ENCODE measurements at places on chromosomes 5 and 9.

GRCh38 chr5:43590700-43591099, 12.3 kb upstream of the NNT start:
- DNase-seq: no peak

- DNase-seq: no peak
Measured at GRCh38 chr9:35500130-35500748, 10.3 kb downstream of the RUSC2 start.

DNA sequence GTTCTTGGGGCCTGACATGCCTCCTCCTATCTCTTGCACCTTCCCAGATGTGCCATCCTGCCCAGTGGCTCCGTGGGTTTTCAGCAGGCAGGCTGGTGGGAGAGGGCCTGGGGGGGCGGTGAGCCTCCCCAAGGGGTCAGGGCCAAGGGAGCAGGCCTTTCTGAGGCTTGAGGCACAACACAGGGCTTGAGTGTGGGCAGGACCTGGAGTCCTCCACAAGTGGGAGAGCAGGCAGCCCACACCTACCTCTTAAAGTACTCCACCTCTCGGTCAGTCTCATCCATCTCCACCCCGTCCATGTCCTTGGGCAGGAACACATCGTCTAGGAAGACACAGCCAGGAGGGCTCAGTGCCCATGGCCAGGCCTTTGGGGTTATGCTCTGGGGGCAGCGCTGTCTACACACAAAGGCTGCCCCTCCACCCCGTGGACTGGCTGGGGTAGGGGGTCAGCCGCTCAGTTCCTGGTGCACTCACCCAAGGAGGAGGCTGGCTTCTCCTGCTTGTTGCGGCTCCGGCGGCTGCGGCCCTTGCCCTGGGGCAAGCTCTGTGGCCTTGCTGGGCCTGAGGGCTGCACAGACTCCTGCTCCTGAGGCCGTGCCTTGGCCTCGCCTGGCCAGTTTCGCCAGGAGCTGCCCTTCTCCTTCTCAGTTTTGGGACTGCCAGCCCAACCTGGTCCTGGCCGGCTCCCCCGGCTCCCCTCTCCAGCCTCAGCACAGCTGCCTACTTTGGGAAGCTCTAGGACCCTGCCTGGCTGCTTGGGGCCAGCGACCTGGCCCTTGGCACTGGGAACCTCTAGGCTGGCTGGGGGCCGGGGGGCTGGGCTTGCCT, 7.2 kb upstream of the DDX41 start:
- DNase-seq: no peak

DNA sequence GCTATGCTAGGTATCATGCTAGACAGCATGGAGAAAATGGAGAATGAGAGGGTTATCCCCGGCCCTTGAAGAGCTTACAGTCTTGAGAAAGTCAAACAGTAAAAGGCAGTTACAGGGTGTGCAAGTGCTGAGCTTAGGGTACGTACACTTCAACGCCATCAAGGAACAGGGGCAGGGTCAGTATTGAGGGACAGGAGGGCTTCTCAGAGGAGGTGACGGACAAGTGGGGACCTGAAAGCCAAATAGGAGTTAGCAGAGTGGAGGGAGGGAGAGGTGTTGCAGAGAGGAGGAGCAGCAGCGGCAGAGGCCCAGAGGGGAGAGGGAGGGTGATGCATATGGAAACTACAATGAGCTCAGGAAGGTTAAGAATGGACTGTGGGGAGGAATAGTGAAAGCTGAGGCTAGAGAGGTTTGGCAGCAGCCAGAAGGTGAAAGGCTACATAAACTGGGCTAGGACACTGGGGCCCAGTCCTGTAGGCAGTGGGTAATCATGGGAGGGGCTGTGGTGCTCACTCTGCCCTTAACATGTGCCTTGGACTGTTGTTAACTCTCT, 88.0 kb downstream of the NRG2 start:
- DNase-seq: no peak

DNA sequence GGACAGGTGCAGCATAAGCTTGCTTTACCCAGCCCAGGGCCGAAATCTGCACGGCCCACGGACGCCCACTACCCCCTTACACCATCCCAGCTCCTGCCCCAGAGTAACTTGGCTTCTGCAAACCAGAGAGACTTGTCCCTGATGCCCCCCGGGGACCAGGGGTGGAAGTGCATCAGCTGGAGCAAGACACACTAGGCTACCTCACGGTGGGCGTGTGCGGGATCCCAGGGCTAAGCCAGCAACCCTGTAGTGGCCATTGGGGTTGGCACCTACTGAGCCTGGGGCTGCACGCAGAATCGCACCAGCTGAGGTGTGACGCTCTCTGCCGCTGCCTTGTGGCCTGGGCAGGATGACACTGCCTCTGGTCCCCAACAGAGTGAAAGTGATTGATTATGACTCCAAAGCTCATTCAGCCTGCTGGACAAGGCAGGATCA, 6.1 kb upstream of the ZNF79 start:
- no peak for DNase-seq

GRCh38 chr5:100464418-100464817, 70.8 kb upstream of the FAM174A start:
- DNase-seq: no peak

GRCh38 chr5:81778642-81779041, 27.7 kb upstream of the SSBP2 start:
- DNase-seq: no peak

DNA sequence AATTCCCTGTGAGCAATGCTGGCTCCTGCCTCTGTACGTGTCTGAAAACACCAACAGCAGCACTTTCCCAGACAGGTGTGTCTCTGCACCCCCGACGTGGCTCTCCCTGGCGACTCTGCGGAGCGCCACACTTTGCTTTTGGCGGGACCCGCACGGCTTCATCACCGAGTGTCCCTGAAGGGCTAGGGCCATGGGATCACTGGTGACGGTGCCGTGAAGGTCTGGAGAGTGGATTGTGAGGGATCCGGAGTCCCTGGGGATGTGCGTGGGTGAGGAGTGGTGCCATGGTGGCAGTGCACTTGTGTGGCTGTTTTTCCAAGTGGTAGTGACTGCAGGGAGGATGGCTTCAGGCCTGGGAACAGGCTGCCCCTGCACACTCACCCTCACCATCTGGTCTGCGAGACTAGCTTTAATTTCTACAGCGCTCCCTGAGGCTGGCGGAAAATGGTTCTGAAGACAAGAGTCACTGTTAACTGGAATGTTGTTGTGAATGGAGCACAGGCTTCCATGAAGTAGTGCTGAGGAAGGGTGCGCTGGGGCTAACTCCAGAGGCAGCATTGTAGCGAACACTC, 3.2 kb downstream of the NKD2 start:
- DNase-seq: no peak

DNA sequence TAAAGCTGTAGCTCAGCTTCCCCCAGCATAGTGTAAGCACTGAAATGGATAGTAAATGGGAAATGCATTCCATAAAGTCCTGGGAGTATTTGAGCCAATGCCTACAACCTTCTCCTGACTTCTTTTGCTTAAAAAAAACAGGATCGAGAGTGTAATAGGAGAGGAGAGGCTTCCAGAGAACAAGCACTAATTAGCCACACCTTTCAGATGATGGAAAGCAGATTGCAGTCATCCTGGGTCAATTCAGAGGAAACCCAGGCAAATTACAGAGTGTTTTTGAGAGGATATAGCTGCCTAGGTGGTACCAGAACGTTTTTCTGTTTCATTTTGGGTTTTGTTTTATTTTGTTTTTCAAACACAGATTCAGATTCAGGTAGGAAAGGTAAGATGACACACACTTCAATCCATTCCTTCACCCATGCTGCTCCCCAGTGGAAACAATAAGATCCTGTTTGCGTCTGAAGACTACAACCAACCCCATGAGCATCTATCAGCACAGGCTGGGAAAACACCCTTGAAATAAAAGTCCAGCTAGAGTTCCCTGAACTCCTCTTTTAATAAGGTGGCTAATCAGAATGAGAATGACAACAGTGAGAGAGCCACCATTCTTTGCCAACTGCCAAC, 95.6 kb downstream of the RFK start:
- DNase-seq: no peak

- no peak for DNase-seq
Measured at GRCh38 chr9:92183449-92183848, 68.2 kb upstream of the SPTLC1 start.

- DNase-seq: no peak
Measured at GRCh38 chr5:82975396-82975795, 101.8 kb downstream of the TMEM167A start.

DNA sequence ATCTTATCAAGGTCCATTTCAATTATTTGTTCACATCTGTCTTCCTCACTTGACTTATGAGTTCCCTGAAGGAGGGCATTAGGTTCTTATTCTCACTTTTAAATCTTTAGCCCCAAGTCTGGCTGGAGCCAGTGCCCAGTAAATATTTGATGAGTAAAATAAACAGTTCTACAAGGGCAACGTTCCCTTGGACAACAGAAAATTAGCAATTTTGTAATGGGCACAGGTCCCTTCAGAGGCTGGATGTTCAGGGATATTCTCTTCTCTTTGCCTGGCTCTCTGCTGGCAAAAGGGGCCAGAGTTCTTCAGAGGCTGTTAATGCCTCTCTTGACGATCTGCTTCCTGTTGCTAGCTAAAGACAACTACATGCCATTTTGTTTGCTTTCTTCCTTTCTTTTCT, 149.7 kb downstream of the SEMA6A start:
- DNase-seq: no peak

DNA sequence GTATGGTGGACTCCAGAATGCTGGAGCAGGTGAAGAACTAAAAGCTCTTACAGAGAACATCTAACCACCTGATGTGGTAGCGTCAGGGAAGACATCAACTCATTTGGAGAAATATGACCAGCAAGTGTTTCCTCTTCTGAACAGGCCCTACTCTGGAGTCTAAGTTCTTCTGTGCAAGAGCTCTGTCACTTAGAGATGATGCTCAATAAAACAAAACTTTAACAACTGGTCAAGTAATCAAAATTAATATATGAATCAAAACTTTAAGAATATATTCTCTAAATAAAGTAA, 85.8 kb downstream of the CYFIP2 start:
- no peak for DNase-seq

DNA sequence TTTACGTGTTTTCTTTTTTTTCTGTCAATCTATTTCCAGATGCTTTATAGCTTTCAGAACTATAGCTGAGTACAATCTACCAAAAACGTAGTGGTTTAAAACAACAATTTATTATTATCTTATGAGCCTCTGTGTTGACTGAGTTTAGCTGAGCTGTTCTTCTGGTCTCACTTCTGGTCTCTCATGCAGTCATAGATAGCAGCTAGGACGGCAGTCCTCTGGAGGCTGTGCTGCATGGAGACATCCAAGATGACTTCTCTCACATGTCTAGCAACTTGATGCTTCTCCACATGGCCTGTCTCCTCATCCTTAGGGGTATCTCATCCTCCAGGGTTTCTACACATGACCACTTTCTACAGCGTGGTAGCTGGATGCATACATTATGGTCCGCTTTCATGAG, 22.0 kb upstream of the RAD23B start:
- DNase-seq: no peak

DNA sequence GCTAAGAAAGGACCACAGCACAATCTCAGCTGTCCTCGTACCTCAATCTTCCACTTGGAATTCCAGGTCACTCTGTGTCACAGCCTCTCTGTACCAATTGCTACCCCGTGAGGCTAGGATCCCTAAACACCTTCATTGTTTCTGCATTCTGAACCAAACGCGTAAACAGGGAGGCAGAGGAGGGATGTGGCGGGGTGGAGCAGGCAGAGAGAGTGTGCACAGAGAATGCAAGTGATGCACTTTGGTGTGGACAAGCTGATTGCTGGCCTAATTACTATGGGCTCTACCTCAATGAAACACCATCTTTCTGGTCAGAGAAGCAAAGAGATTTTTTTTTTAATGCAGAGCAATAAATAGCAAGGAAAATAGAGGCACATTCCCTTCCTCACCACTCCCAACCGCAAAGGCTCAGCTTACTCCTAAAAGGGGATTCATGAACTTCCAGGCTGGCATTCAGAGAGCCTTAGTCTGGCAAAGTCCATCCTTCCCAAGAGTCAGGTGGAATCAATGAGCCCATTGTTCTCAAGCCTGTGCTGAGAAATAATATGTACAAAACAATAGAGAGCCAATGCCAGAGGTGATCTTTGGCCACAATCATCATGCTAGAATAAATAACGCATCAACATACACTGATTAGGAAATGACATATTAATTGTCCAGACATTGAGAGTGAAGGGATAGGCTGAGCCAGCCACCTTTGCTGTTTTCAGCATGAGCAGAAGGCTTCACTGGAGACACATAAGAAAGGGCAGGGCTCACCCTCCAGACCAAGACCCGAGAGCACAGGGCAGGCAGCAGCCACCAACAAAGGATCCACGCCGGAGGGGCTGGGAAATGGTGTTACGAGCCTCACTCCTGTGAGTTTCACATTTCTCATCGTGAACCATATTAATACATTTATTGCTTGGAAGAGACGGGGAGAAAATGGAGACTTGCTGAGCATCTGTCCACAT, 278.8 kb downstream of the ENC1 start:
- peak; percentile 89 for DNase-seq

DNA sequence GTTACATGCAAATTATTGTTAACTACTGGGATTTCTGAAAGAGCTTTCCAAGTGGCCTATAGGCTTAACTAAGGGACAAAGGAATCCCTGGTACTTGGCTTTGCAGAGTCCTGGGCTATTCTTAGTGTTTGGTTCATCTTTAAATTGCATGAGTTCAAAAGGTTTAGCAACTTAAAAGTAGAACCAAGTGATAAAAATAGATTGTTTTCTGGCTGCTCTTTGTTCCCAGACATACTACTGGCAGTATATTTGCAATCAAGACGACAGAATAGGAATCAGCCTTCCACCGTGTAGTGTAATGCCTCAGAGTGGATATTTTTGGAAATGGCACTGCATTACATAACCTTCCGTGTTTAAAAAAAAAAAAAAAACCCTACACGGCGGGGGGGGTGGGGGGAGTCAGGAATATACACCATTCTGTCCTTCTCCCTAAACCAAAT, 1.0 kb downstream of the NREP start:
- DNase-seq: no peak

GRCh38 chr9:73548201-73548600, 396.5 kb downstream of the ANXA1 start:
- DNase-seq: no peak

- no peak for DNase-seq
Measured at GRCh38 chr5:143192191-143192900, 211.1 kb downstream of the NR3C1 start.

DNA sequence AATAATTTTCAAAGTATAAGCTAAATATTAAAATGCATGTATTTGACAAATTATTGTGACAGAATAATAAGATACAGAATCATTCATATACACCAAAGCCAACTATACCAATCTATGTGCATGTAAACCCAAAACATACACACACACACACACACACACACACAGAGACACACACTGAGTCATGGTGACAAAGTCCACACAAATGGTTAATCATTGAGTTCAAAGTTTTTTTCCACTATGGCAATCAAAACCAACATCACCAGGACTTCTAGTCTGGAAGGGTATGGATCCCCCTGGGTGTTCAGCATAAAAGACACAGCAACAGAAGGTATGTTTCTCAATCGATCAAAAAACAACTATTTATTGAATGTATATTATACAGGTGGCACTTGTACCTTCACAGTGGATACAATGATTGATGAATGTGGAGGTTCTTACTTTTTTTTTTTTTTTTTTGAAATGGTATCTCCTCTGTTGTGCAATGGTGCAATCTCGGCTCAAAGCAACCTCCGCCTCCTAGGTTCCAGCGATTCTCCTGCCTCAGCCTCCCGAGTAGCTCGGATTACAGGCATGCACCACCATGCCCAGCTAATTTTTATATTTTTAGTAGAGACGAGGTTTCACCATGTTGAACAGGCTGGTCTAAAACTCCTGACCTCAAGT, 137.0 kb downstream of the PDE4D start:
- DNase-seq: peak; percentile 80

GRCh38 chr5:57179262-57180200, 5.7 kb downstream of the GPBP1 start:
- DNase-seq: no peak

- DNase-seq: no peak
Measured at GRCh38 chr5:152622628-152623027, 217.5 kb upstream of the NMUR2 start.
